NCI-H2171 (cell line): ENCODE measurements at places on chromosomes 12 and 14.
A peak's percentile ranks its signal among the peaks of the same experiment; 100 is the strongest.

- peak; percentile 9 for DNase-seq
Observed at GRCh38 chr12:110174373-110174996, 50.3 kb downstream of the IFT81 start.

GRCh38 chr12:80988986-80989385 is 51.3 kb upstream of the LIN7A start:
- no peak for DNase-seq

DNA sequence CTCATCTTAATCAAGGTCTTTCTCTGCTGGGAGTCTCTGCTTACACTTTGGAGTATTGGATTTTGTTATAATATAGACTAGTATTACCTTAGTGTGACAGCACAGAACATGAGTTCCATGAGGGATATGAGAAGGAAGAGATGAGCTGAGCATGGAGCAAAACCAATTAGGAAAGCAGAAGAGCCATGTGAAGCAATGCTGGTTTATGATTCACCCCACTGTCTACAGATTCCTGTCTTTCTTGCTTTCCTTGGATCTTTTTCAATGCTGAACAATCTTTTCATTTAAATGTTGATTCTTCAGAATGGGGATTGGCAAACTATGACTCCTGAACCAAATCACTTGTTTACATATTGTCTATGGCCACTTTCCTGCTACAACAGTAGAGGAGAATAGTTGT is 70.4 kb upstream of the KITLG start:
- DNase-seq, result no peak

GRCh38 chr14:99094901-99095300 is 177.1 kb downstream of the BCL11B start:
- DNase-seq, result no peak

DNA sequence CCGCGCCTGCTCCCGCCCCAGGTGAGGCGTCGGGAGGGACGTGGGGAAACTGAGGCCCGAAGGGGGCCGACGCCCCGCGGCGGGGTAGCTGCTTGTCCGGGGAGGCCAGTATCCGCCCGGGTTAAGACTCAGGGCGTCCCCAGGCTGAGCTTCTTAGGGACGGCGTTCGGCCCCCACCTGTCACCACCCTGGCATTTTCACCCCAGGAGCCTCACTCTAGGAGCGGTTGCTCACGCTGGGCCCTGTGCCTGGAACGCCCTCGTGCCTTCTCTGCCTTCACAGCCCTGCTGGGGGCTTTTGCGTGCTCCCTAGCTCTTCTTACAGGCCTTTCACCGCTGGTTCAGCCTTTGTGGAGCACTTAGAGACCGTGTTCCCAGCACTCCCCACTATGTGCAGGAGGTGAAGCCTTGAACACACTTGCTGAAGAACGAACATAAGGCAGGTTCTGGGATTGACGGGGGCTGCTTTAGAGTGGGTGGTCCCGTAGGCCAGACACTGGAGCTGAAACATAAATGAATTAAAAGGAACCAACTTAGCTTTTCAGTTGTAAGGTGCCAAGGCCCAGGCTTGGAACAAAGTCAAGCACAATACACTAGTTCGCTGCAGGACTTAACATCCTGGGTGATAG is 601 bp downstream of the ZNF839 start:
- no peak for DNase-seq

DNA sequence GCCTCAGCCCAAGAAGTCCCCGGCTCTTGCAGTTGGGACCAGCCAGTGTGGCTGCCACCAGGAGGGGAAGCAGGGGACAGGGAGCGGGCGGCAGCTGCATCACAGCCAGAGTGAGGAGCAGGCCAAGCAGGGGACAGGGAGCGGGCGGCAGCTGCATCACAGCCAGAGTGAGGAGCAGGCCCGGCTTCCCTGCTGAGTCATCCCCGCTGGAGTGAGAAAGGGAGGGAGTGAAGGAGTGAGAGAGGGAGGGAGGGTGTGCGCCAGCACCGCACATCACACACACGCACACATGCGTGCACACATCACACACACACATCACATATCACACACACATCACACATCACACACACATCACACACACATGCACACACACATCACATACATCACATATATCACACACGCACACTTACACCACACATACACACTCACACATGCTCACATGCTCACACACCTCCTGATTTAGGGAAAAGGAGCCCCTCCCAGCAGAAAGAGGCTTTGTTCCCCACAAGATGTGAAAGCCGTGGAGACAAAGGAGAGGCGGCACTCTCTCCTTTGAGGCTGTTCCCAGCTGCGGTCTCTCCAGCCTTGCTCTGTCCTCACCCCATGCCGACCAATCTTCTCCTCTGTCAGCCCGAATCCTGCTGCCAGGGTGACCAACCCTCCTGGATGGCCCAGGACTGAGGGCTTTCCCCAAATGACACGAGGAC is 16.7 kb upstream of the ZDHHC22 start:
- DNase-seq, result peak; percentile 91

DNA sequence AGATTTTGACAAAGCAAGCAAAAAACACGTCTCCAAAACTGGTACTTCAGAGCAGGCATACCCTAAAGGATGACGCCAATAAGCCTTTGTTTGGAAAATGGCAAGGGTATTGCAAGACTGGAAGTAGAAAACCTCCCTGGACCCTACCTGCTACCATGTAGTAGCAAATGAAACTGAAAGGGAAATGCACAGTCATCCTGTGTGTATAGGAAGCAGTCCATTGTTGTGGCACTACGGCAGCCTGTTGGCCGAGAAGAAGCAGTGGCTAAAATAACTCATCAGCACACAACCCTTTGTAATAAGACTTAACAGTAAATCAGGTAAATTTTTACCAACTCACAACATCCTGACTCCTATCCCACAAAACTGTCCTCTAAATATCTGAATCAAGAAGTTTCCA is 386.4 kb downstream of the RGS6 start:
- no peak for DNase-seq

GRCh38 chr12:51837286-51837685 is 11.2 kb downstream of the FIGNL2 start:
- no peak for DNase-seq

DNA sequence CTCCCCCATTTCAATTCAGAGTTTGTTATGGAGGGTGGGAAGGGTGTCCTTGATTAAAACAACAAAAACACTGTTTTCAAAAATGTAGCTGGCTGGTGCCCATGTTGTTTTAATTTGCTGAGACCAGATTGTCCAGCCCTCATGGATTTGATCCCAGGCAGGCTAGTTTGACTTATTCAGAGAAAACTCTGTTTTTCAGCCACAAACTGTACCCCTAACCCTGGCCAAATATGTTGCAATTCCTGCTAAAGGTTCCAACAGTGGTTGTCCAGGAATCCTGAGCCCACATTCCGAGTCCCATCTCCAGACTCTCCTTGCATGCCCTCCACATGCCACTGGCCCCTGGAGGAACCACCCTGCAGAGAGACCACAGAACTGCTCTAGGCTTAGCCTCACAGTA is 36.0 kb downstream of the MAP1LC3B2 start:
- no peak for DNase-seq

GRCh38 chr12:9736936-9737705 is 4.2 kb upstream of the CLECL1 start:
- DNase-seq, result no peak

- DNase-seq, result no peak
Observed at GRCh38 chr12:92073094-92073493, 72.6 kb downstream of the BTG1 start.

DNA sequence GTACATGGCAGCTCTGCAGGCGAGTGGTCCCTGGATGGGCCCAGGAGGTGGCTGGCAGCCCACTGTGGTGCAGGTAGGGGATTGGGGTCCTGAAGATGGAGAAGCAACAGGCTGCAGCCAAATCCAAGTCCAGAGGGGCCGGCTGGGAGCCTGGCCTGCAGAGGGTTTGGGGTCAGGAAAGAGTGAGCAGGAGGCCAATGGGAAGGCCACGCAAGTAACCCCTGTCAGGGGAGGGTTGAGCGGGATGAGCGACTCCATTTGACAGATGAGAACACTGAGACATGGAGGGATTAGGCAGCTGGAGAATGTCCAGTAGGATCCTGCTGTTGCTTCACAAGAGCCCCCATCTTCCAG is 136.0 kb downstream of the BCL11B start:
- no peak for DNase-seq

GRCh38 chr14:65792208-65792905 is 379.8 kb downstream of the FUT8 start:
- no peak for DNase-seq

DNA sequence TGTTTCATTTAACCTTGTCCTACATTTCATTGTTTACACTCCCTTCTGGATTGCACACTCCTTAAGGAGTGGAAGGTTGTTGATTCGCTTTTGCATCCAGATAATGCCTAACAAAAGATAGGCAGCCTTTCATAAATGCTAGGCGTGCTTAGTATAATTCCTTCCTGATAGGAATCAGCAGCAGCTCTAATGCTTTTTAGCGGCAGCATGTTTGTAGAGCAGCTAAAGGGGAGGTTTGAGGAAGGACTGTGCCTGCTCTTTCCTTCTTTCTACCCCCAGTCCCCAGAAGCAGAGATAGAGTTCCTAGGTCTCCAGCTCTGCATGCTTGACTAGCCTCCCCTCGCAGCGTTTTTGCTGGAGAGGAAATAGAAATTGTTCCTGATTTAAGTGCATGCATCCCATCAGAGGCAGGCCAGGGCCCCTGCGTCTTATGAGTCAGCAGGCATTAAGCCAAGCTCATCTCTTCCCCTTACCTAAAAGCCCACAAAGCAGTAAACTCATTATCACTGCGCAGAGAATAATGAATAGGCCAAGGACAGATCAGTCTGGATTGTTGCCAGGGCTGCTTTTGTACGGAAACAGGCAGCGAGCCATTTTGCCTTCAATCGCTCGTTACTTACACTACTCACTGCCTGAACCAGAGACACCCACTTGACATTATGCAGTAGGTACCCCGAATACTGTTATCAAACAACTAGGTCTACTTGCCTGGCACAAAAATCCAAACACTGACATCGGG is 14.0 kb upstream of the TBPL2 start:
- peak; percentile 37 for DNase-seq

DNA sequence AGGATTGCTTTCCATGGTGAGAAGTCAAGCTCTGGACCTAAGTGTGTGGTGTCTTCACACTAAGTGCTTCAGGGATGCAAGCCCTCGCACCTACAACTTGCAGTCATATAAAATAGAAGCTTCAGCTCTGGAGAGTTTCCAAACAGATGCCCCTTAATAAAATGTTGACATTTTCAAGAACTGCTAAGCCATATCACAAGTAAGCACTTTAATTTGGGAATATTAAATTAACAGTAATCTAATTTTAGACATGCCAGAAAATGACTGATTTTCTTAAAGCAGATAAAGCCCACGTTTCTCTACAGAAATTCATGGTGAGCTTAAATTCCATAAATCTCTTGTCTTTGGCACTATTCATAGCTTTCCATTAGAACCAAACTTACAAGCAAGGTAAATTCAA is 600.1 kb upstream of the FLRT2 start:
- DNase-seq, result no peak

- DNase-seq, result no peak
Observed at GRCh38 chr14:24311837-24312615, 724 bp downstream of the LTB4R start.

DNA sequence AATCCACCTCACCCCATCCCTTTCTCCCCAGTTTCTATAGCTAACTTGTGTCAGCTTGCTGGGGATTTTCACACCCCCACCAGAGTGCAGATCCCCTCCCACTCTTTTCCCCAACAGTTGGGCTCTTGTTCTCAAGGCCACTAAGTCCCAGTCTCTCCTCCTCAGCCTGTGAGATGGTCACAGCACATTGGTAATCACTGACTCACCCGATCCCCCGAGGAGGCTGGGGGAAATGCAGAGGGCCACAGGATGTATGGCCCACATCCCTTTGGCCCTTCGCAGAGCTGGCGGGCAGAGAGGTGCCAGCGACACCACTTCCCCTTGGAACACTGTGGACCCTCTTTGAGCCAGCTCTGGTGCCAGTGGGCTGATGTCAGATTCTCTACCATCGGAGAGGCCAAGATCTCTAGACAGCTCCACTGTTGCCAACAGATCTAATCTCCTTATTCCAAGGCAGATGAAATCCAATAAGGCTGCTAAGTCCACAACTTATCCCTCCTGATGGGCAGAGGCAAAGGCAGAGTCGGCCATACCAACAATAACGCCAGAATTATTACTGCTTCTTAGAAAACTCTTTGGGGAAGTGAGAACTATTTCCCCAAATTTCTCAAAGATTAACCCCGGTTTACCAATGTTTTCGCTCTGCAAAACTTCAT is 1.6 kb downstream of the FMNL3 start:
- no peak for DNase-seq

DNA sequence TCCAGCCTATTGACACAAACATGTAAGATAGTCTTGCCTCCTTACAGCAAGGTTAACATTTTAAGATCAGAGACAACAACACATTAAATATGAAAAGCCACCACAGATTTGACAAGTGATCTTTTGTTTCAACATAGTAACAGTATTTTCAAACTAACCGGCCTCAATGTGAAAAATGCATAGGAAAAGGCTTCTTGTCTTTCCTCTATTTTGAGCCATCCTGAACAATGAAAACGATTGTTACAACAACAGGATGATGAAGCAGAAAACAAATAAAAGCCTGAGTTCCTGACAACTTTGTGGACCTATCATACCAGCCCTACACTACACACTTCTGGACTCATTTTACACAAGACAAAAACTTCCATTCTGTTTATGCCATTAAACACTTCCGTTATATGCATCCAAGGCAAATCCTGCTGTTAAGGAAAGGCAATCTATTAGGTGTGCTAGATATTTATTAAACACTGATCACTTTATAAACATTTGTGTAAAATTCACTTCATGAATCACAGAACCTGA is 37.3 kb downstream of the BAZ1A start:
- no peak for DNase-seq

DNA sequence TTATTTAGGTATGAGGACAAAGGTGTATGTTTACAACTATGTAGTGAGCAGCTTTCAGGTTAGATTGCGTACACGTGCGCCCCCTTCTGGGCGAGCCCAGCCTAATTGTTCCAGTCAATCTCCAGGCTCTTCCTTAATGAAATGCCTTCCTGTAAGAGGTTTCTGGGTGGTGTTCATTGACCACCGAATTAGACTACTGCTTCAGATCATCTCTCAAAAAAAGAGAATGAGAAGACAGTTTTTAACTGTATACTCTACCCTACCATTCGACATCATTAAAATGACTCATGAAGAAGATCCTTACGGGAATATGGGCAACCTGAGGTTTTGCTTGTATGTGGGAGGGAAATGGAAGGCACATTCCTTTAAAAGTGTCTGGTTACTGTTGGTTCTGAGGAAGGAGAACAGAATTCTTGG is 2.1 kb downstream of the LUM start:
- DNase-seq, result no peak

- DNase-seq, result no peak
Observed at GRCh38 chr12:38880288-38880687, 25.1 kb downstream of the CPNE8 start.
